ENCODE measurements at places on chromosomes 2 and 18.

DNA sequence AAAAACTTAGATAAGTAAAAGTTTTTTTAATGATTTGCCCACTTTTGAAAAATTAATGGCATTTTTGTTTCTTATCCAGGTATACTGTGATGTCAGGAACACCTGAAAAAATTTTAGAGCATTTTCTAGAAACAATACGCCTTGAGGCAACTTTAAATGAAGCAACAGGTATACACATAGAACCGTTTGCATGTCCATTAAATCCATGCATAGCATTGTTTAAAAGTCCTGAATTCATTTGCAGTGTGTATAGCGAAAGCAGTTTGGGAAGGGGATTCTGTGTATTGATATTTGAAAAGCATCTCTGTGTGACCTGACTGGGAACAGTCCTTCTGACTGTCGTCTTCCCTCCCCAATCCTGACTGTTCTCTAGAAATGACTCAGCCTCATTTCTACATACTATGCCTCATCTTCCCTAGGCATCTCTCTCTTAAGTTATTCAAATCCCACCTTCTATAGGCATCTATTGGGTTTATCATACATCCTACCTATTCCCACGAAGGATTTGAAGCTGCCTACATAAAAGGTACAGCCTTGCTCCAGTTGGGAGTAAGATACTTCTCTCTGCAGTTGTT lies 79.2 kb upstream of the MAP3K20 start:
- DNase-seq: no peak

GRCh38 chr2:164523009-164523408 lies 98.3 kb downstream of the GRB14 start:
- DNase-seq: peak; percentile 42

GRCh38 chr2:102130647-102130991 lies 11.9 kb upstream of the IL1R1 start:
- no peak for DNase-seq

- DNase-seq: peak; percentile 65
Measured at GRCh38 chr2:69177063-69177771, 164.2 kb downstream of the ANTXR1 start.

- peak; percentile 49 for DNase-seq
Measured at GRCh38 chr2:950080-950966, at the start of gene SNTG2. SNTG2 (plus strand) TSS chr2:950849; CDS start chr2:950997, 148 bp downstream.

GRCh38 chr2:32719933-32720716 lies 92.3 kb downstream of the TTC27 start:
- no peak for DNase-seq

- no peak for DNase-seq
Measured at GRCh38 chr2:15271941-15272542, 289.1 kb downstream of the NBAS start.

GRCh38 chr2:228763379-228763981 lies 507.6 kb downstream of the PID1 start:
- no peak for DNase-seq

DNA sequence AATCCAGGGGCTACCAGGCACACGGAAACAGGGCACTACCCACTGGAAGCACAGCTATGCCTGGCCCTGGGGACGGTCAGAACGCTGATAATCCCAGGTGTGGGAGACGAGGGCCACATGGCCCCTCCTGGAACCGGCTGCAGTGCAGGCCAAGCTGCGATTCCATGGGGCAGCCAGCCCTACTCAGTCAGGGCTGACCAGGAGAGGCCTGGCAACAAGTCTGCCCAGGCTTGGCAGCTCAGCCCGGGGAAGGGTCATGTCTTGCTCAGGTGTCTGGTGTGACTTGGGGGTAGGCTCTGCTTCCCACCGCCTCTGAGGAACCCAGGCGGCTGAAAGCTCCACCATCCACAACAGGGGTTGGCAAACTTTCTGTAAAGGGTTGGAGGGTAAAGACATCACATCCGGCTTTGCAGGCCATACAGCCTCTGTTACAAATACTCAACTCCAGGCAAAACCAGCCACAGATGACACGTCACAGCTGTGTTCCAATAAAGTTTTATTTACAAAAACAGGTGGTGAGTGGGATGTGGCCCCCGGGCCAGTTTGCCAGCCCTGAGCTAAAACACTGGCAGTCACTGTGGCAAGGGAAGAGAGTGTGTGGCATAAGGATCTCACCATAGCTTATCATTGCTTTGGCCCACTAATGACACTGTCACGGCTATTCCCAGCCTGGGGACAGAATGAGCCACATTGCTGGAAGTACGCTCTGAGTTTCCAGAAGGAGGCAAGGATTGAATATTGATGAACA lies 85.2 kb downstream of the NDUFA10 start:
- no peak for DNase-seq

- no peak for DNase-seq
Measured at GRCh38 chr2:46296216-46296839, 879 bp upstream of the EPAS1 start.

DNA sequence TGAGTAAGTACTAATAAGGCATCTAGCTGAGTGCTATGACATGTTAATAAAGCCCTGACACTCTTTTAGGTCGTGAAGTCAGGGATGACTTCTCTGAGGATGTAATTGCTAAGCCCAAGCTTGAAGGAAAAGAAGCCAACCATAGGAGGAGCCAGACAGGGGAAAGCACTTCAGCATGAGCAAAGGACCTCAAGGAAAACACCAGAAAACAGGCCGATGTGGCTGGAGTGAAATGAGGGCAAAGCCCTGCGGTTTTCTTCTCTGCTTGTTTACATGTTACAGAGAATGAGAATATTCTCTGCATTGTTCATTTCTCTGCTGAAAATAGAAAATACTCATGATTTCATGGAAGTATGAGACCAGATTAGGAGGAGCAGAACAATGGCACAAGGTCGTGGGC lies 112.5 kb upstream of the ARHGAP28 start:
- no peak for DNase-seq

GRCh38 chr2:211435331-211435730 lies 878.9 kb downstream of the CPS1 start:
- no peak for DNase-seq

GRCh38 chr2:131035112-131035825 lies 58.0 kb downstream of the FAM168B start:
- DNase-seq: peak; percentile 47

DNA sequence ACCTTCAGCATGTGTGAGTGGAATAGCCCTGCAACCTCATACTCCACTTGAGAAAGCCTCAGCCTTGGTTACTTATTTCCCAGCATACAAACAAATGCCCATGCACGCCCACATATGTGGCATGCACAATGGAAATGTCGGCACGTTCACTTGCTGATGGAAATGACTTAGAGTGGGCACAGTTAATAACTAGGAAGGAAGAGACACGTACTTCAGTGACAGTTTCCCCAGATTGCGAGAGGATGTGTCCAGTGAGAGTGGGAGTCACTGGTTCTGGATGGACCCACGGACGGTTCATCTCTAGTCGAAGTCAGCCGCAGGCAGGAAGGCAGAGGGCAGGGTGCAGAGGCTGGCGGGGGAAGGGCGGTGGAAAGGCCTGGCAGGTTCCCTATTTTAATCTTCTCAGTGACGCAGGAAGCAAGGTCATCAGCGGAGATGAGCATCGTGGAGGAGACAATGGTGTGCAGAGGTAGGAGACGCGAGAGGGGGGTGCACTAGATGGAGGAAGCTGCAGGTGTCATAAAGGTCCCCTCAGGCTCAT lies 350.7 kb upstream of the MYT1L start:
- DNase-seq: no peak

DNA sequence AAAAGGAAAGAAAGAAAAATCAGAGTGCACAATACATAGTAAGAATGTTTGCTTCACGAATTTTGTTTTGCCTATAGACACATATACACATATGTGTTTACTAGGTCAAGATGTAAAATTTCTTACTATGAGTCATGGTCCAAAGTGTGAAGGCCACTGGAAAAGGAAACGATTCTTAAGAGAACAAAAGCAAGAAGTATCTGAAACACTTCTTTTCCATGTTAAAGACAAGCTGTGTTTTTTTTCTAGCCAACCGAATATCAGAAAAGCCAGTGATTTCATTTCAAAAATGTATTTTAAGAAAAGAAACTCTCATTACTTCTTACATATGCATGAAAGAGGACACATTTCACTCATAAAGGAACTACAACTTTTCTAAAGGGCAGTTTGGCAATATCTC lies 24.9 kb downstream of the PECR start:
- peak; percentile 2 for DNase-seq

- no peak for DNase-seq
Measured at GRCh38 chr2:220282236-220282635, 654.8 kb downstream of the SLC4A3 start.

DNA sequence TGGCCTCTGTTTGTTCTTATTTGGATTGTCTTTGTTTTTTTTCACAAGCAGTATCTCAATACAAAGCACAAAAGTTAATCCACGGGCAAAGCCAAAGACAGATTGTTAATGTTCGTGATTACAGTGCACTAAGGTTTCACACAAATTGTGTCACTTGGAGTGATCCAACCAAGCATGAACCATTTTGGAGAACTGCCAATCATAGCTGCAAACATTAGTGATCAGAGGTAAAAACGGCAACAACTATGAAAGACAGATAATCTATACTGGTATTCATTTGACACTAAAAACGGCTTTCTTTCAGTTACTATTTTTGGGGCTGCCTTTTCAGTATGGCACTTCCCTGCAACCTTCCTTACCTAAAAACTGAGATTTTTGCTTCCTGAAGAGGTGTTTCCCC lies 213.1 kb upstream of the GULP1 start:
- peak; percentile 47 for DNase-seq
